ENCODE measurements at places on chromosomes 6 and 20.

DNA sequence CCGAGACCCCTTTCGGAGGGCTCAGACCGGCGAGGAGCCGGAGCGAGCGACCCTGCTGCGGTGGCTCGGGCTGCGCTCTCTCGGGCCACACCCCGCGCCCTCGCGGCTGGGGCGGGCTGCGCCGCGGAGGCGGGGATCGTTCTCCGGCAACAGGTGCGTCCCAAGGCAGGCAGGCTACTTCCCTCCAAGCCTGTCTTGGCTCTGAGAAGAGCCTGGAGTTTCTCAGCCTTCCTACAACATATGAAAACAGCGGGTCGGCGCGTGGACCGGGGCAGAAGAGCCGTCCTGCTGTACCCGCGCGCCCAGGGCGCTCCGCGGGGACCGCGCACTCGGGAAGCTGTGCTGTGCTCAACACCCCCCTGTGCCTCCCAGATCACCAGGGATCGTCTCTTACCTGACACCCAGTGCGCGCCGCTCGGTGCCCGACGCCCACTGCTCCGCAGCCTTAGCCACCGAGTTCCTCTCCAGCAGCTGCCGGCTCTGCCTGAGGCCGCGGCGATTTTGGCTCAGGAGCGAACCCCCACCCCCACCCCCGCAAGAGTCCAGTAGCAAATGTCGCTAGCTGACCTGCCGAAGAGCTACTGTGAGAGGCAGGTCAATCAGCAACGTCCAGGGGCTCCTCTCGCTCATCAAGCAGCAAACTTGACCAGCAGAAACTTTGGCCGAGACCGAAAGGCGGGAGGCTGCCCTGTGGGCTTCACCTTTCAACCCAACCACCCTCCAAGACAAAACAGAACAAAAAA lies 3.7 kb upstream of the OLIG3 start:
- no peaks in the 10 kb centered on the region for H3K4me1 ChIP-seq
- no peak overlapping the region for H3K4me3 ChIP-seq
- DNase-seq = no peak
- no peak overlapping the region for H3K27ac ChIP-seq

- no peaks in the 10 kb centered on the region for H3K27me3 ChIP-seq
- no peak overlapping the region for H3K4me3 ChIP-seq
- H3K36me3 ChIP-seq = no peaks in the 10 kb centered on the region
- H3K4me1 ChIP-seq = peaks cover 21% of the 10 kb centered on the region
These were observed 5.8 kb downstream of the FAM83D start for GRCh38 chr20:38931984-38932383.

GRCh38 chr6:168575346-168576098 lies 134.5 kb downstream of the SMOC2 start:
- no peak overlapping the region for H3K4me3 ChIP-seq
- no peaks in the 10 kb centered on the region for H3K27me3 ChIP-seq
- H3K4me1 ChIP-seq = no peaks in the 10 kb centered on the region
- DNase-seq = no peak
- no peaks in the 10 kb centered on the region for H3K36me3 ChIP-seq
- no peak overlapping the region for H3K27ac ChIP-seq

- H3K27ac ChIP-seq = no peak overlapping the region
- DNase-seq = no peak
- H3K27me3 ChIP-seq = no peaks in the 10 kb centered on the region
- no peaks in the 10 kb centered on the region for H3K36me3 ChIP-seq
- H3K4me1 ChIP-seq = peaks cover 36% of the 10 kb centered on the region
These were observed 38.3 kb downstream of the SLC22A23 start for GRCh38 chr6:3418496-3419060.

- no peak for DNase-seq
- H3K36me3 ChIP-seq = no peaks in the 10 kb centered on the region
- H3K4me3 ChIP-seq = no peak overlapping the region
- no peak overlapping the region for H3K27ac ChIP-seq
- no peaks in the 10 kb centered on the region for H3K27me3 ChIP-seq
These were observed 746.6 kb upstream of the ADGRB3 start for GRCh38 chr6:67888546-67888885.

DNA sequence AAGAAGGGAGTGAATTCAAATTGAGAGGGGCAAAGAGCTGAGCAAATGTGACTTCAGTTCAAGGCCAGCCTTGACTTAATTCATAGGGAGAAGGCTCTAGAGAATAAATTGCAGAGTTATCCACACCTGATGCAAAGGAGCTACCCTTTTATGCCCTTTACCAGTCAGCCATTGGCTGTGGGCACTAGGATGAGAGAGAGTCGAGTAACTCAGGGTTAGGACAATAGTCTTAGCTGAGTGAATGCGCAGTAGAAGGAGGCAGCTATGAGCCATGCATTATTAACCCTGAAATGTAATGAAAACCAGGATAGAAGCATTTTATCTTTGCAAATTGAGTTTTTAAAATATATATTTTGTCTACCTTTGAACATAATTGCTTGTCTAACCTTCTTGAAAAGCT lies 63.0 kb upstream of the TINAG start:
- no peaks in the 10 kb centered on the region for H3K4me1 ChIP-seq
- DNase-seq = no peak
- no peak overlapping the region for H3K27ac ChIP-seq

GRCh38 chr20:41774291-41774690 lies 156.1 kb upstream of the CHD6 start:
- H3K36me3 ChIP-seq = no peaks in the 10 kb centered on the region
- no peaks in the 10 kb centered on the region for H3K4me1 ChIP-seq
- no peaks in the 10 kb centered on the region for H3K27me3 ChIP-seq
- H3K4me3 ChIP-seq = no peak overlapping the region

DNA sequence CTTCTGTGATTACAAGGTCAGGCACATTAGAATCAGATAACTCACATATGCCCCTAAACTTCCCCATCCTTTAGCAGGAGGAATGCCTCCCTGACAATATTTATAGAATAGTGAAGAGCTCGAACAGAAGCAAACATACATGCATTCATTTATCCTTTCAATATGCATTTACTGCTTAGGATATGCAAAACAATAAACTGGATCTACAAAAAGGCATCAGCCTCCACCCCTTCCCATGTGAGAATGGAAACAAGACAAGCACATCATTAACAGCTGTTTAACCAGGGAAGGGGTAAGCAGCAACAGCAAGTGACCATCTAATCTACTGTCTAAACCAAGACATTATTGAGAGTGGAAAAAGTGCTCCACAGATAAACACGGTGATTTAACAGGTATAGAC lies 107.6 kb downstream of the MBOAT1 start:
- no peak for DNase-seq
- H3K36me3 ChIP-seq = no peaks in the 10 kb centered on the region
- no peaks in the 10 kb centered on the region for H3K27me3 ChIP-seq
- no peak overlapping the region for H3K4me3 ChIP-seq

- H3K4me3 ChIP-seq = no peak overlapping the region
- H3K4me1 ChIP-seq = peaks cover 4% of the 10 kb centered on the region
- H3K27me3 ChIP-seq = no peaks in the 10 kb centered on the region
- H3K36me3 ChIP-seq = peaks cover 14% of the 10 kb centered on the region
These were observed 164.1 kb downstream of the UTRN start for GRCh38 chr6:144449218-144449617.

DNA sequence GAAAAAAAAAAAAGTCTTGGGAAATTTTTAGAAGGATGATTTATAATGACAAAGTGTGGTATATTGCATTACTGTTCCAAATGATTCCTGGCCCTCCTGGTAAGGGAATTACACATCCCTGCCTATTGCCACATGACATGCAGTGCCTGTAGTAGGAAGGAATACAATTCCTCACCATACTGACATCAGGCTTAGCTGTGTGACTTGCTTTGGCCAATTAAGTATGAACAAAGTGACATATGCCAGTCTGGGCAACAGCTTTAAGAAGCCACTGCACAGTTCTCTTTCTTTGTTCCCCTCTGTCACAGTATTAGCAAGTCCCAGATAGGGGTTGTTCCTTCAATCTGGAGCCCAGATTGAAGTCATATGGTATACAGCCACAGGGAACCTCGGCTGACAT lies 100.5 kb downstream of the KIF13A start:
- H3K4me3 ChIP-seq = no peak overlapping the region
- no peaks in the 10 kb centered on the region for H3K36me3 ChIP-seq
- no peak overlapping the region for H3K27ac ChIP-seq
- no peaks in the 10 kb centered on the region for H3K27me3 ChIP-seq
- peak; percentile 48 for DNase-seq
- H3K4me1 ChIP-seq = peaks cover 20% of the 10 kb centered on the region

- H3K27me3 ChIP-seq = no peaks in the 10 kb centered on the region
- H3K27ac ChIP-seq = no peak overlapping the region
- DNase-seq = peak; percentile 64
- H3K4me3 ChIP-seq = no peak overlapping the region
- H3K4me1 ChIP-seq = peaks cover 11% of the 10 kb centered on the region
These were observed 221.8 kb upstream of the SOX4 start for GRCh38 chr6:21371676-21372171.

GRCh38 chr6:51684038-51684437 lies 403.4 kb downstream of the PKHD1 start:
- H3K36me3 ChIP-seq = no peaks in the 10 kb centered on the region
- DNase-seq = no peak
- no peaks in the 10 kb centered on the region for H3K4me1 ChIP-seq
- no peaks in the 10 kb centered on the region for H3K27me3 ChIP-seq

GRCh38 chr6:36683145-36683655 lies 4.7 kb downstream of the CDKN1A start:
- H3K36me3 ChIP-seq = peaks cover 38% of the 10 kb centered on the region
- no peaks in the 10 kb centered on the region for H3K27me3 ChIP-seq
- no peak for DNase-seq
- H3K27ac ChIP-seq = no peak overlapping the region
- H3K4me1 ChIP-seq = peaks cover 14% of the 10 kb centered on the region
- H3K4me3 ChIP-seq = no peak overlapping the region

DNA sequence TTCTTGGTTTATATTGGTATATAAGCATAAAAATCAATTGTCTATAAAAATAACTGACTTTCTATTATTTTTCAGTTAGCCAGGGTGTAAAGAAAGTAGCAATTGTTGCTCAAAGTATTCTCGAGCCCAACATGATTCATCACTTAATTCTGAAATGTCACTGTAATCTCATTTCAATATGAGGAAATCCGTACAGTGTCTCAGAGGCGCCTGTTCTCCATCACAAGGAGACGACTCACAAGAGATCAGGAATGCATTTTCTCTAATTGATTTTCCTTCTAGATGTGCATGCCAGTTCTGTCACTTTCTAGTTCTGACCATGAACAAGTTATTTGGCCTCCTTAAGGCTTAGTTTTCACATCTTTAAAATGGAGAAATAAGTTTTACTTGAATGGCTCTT lies 753.1 kb downstream of the MAFB start:
- H3K4me3 ChIP-seq = no peak overlapping the region
- no peaks in the 10 kb centered on the region for H3K4me1 ChIP-seq
- no peaks in the 10 kb centered on the region for H3K27me3 ChIP-seq

DNA sequence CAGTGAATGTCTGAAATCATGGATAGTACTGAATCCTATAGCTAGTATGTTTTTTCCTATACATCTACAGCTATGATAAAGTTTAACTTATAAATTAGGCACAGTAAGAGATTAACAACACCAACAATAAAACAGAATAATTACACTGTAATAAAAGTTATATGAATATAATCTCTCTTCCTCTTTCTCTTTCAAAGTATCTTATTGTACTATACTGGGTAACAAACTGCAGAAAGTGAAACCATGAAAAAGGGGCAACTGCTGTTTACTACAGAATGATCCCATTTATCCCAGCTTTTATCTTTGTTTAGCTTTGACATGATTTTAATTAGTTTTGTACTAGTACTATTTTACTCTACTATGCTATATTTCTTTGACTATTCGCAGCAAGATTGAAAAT lies 25.8 kb downstream of the ESF1 start:
- H3K36me3 ChIP-seq = peaks cover 11% of the 10 kb centered on the region
- DNase-seq = no peak
- H3K4me1 ChIP-seq = no peaks in the 10 kb centered on the region

DNA sequence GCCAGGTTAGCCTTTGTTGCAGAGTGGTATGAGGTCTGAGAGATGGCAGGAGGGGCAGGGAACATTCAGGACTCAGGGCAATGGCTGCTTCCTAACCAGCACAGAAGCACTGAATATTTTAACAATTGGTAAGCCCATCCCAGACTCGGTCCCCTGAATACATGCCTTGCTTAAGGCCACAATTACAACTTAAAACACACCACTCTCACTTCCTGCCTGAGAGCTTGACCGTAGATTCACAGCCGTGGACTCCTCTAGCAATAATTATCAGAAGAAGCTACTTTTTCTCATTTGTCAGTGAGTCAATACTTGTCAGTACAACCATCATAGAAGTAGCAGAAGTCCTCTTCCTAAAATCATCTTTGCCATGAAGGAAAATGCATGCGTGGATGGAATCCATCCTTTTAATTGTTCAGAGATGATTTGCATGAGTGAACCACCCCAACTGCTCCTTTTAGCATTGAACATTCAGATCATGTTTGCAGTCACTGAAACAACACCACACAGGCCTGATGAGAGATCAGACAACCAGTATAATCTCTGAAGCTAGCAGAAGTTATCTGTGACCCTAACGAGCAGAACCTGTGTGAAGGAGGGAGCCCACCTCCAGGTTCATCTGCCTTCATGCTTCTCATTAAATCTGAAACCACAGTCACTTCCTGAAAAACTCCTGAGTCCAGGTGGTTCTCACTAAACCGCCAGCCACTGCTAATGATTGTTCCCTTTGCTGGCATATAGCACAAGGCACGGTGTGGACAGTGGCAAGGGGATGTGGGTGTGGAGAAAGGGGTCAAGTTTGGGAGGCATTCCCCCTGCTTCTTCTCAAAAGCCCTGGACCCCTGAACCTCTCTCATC lies 333.9 kb upstream of the CNR1 start:
- H3K27ac ChIP-seq = no peak overlapping the region
- H3K4me3 ChIP-seq = no peak overlapping the region
- H3K4me1 ChIP-seq = peaks cover 2% of the 10 kb centered on the region
- no peak for DNase-seq
- H3K36me3 ChIP-seq = no peaks in the 10 kb centered on the region

GRCh38 chr20:20856956-20857355 lies 144.5 kb upstream of the RALGAPA2 start:
- no peaks in the 10 kb centered on the region for H3K36me3 ChIP-seq
- DNase-seq = no peak
- no peaks in the 10 kb centered on the region for H3K27me3 ChIP-seq
- no peak overlapping the region for H3K4me3 ChIP-seq

DNA sequence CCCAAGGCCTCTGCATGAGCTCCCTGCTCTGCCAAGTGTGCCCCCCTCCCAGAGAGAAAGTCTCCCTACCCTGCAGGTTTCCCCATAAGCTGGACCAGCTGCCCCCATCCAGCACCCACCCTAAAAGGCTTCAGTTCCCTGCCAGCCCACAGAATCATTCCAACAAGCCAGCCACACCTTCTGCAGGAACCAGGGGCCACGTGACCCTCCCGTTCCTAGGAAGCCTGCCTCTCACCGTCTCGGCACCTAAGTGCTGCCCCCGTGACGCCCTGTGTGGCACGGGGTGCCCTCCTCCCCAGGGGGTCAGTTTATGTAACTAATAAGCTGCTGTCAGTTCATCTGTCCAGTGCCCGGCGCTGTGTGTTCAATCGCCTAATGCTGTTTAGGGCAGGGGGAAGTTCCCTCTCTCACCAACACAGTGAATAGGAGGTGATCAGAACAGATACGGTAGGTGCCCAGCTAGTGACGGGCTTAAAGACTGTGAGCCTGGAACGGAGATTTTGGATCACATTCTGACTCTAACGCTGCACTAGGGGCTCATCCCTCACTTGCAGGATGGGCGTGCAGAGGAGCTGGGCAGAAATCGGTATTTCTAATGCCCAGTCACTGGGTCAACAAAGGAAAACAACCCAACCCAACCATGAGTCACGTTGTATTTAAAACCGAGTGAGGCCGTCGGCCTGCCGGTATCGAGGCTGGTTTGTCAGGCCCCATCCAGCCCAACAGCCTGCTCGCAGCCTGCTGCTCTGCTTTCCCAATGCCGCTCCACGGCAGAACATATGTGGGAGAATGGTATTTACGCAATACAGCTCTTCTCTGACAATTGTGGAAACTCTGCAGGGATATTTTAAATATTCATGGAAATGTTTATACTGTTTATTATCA lies 56.0 kb downstream of the RAMACL start:
- no peaks in the 10 kb centered on the region for H3K36me3 ChIP-seq
- no peaks in the 10 kb centered on the region for H3K27me3 ChIP-seq
- DNase-seq = peak; percentile 16
- no peaks in the 10 kb centered on the region for H3K4me1 ChIP-seq
- H3K4me3 ChIP-seq = no peak overlapping the region
